ENCODE measurements at places on chromosomes 6 and 20.

DNA sequence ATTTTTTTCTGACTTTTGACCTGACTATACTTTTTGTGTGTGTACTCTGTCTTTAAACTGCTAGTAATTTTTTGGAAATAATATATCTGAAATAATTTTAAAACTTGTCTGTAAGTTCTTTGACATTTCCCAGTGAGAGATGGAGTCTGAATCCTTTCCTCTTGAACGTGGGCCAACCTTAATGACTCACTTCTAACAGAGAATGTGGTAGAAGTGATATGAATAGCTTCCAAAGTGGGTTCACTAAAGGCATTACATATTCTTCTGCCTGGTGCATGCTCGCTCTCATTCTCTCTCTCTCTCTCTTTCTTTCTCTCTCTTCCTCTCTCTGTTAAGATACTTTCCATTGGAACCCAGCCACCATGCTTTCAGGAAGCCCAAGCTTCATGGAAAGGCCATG is 108.7 kb upstream of the FERMT1 start:
- no peak for DNase-seq

GRCh38 chr6:73058736-73059135 is 166.6 kb downstream of the KHDC1L start:
- no peak for DNase-seq

- no peak for DNase-seq
Observed at GRCh38 chr6:168708984-168709383, 268.0 kb downstream of the SMOC2 start.

DNA sequence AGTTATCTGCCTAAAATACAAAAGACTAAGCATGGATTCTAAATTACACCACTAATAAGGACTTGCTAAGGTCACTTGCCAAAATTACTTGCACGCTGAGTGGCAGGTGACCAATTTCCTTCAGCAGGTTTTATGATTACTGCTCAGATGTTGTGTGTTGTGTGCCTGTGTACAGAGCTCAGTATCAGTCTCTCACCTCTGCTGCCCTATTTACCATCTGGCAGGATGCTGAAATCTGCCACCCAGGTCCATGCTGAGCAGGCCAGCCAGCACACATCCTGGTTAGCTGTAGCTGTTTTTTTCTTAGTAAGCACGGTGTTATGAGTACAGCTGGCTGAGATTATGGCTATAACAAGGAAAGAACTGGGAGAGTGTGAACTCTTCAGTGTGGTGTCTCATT is 34.0 kb downstream of the ELOVL4 start:
- DNase-seq: no peak

GRCh38 chr6:89862698-89863097 is 31.6 kb upstream of the GJA10 start:
- no peak for DNase-seq

- no peak for DNase-seq
Observed at GRCh38 chr6:31968791-31969711, 2.9 kb downstream of the DXO start.

DNA sequence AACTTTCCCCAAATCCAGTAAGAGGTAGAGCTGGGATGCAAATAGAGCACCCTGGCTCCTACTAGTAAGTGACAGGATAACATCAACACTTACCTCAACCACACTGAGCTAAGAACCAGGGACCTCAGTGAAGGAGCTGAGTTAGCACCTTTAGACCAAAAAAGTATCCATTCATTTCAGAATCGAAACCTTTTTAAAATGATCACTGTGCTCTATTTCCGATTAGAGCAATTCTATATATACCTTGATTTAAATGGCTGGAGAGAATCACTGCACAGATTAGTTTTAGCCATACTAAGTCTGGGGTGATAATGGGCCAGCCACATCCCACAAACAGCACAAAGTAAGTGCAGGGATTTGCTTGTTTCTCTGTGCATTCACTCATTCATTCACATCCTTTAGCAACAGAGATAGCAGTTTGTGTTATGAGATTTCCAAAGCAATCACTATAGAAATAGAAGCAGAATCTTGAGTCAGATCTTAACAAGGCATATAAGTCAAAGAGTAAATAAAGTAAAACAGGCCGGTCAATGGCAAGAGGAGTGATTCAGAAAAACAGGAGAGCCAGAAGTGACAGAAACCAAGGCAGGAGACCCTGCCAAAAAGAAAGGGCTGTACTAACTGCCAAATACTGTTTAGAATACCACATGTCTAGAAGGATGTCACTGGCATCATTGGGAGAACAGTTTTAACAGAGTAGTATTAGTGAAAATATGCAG is 136.3 kb downstream of the KIF13A start:
- no peak for DNase-seq

Measured in NCI-H774 (cell line).